ENCODE measurements at places on chromosomes 13 and 19. TPM values are rescaled to one million over a fixed set of nuclear protein-coding genes. Genes with fewer than 3 reads are reported as not detected.

- H3K4me3 ChIP-seq = no peak overlapping the region
- peaks cover 6% of the 10 kb centered on the region for H3K36me3 ChIP-seq
- H3K4me1 ChIP-seq = no peaks in the 10 kb centered on the region
- no peaks in the 10 kb centered on the region for H3K27me3 ChIP-seq
- no peak for DNase-seq
Observed at GRCh38 chr19:1992759-1993260, 22.7 kb downstream of the BTBD2 start.

DNA sequence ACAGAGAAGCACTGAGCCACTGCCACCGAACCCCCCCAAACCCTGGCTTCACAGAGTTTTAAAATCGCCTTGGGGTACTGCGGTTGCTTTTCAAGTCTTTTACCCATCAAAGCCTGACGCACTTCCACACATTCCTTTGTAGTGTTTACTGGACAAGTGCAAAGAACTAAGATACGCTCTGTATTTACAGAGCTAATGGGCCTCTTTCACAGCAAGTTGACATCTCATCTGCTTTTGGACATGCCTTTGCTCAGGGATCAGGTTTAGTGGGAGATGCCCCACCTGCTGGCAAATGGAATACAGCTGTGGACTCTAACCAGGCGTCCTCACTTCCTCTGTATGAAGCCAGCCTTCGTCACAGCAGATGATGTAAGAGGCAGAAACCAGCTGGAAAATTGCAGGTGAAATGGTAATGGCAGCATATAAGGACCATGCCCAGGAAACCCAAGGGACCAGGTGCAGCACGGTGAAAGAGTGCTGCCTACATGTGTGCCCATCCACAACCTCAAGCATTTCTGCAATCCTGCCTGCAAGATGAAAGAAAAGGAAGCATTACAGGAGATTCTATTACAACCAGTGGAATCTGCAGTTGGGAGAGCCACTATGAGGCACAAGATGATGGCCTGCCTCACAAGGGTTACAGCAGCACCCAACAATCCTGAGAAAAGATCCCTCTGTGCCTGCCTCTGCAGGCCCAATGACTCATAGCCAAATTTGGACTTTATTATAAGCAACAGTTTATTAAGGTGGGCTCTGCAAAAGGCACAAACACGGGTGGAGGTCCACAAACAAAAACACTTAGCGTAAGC is 34.7 kb downstream of the BRD4 start:
- DNase-seq = no peak
- peak overlapping the region; percentile 50 for H3K4me3 ChIP-seq
- H3K27ac ChIP-seq = peak overlapping the region; percentile 78
- no peaks in the 10 kb centered on the region for H3K27me3 ChIP-seq
- H3K36me3 ChIP-seq = no peaks in the 10 kb centered on the region

GRCh38 chr13:52177276-52177675 is 17.9 kb upstream of the NEK3 start:
- no peak overlapping the region for H3K27ac ChIP-seq
- no peak overlapping the region for H3K4me3 ChIP-seq
- H3K36me3 ChIP-seq = peaks cover 29% of the 10 kb centered on the region
- no peaks in the 10 kb centered on the region for H3K4me1 ChIP-seq
- no peak for DNase-seq
- H3K27me3 ChIP-seq = peaks cover 1% of the 10 kb centered on the region

DNA sequence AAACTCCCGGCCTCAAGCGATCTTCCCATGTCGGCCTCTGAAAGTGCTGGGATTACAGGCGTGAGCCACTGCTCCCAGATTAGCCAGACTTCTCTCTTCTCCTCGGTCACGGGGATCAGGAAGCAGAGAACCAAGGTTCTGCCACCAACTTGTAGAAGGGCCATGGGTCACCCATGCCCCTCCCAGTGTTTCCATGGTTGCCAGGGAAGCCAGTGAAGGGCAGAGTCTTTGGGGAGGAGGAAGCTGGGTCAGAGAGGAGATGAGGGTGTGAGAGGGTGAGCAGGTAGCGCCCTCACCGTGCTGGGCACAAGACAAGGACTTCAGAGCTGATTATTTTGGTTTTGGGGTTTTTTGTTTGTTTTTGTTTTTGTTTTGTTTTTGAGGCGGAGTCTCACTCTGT is 77.1 kb downstream of the GNG7 start:
- H3K4me3 ChIP-seq = no peak overlapping the region
- DNase-seq = no peak
- peaks cover 56% of the 10 kb centered on the region for H3K4me1 ChIP-seq
- H3K27ac ChIP-seq = no peak overlapping the region

DNA sequence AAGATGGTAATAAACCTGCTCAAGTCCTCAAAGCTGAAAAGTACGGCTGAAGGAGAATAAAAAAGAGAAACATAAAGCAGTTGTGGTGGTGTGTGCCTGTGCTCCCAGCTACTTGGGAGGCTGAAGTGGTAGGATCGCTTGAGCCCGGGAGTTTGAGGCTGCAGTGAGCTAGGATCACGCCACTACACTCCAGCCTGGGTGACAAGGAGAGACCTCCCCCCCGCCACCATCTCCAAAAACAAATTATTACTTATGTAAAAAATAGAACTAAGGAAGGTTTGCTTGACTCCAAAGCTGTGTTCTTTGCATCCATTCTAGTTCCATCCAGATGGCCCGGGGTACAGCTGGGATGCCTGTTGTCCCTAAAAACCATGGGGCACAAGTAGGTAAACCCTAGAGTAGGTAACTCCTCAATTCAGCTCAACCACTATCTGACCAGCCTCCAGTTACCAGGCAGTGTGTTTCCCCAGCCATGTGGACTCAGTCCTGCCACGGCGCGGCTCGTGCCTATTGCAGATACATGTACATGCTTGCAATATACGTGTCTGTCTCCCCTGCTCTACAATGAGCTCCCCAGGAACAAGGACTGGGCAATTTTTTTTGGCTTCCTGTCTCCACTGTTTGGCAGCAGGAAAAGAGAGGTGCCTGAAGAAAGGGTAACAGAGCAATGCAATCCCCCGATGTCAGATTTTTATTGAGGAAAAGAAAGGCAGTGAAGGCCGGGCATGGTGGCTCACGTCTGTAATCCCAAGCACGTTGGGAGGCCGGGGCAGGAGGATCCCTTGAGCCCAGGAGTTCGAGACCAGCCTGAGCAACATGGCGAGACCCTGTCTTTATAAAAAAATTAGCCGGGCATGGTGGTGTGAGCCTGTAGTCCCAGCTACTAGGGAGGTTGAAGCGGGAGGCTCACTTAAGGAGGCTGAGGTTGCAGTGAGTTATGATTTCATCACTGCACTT is 101.3 kb downstream of the GNG7 start:
- H3K27ac ChIP-seq = peak overlapping the region; percentile 59
- H3K36me3 ChIP-seq = no peaks in the 10 kb centered on the region
- peaks cover 14% of the 10 kb centered on the region for H3K27me3 ChIP-seq

GRCh38 chr19:10640361-10640760 is 13.8 kb upstream of the ILF3 start:
- H3K4me1 ChIP-seq = peaks cover 28% of the 10 kb centered on the region
- H3K27me3 ChIP-seq = no peaks in the 10 kb centered on the region
- no peak overlapping the region for H3K27ac ChIP-seq
- H3K4me3 ChIP-seq = no peak overlapping the region

GRCh38 chr13:61417086-61417570 is 1.5 kb upstream of the PCDH20 start:
- no peak overlapping the region for H3K4me3 ChIP-seq
- H3K27ac ChIP-seq = no peak overlapping the region
- no peaks in the 10 kb centered on the region for H3K4me1 ChIP-seq
- peaks cover 4% of the 10 kb centered on the region for H3K36me3 ChIP-seq

DNA sequence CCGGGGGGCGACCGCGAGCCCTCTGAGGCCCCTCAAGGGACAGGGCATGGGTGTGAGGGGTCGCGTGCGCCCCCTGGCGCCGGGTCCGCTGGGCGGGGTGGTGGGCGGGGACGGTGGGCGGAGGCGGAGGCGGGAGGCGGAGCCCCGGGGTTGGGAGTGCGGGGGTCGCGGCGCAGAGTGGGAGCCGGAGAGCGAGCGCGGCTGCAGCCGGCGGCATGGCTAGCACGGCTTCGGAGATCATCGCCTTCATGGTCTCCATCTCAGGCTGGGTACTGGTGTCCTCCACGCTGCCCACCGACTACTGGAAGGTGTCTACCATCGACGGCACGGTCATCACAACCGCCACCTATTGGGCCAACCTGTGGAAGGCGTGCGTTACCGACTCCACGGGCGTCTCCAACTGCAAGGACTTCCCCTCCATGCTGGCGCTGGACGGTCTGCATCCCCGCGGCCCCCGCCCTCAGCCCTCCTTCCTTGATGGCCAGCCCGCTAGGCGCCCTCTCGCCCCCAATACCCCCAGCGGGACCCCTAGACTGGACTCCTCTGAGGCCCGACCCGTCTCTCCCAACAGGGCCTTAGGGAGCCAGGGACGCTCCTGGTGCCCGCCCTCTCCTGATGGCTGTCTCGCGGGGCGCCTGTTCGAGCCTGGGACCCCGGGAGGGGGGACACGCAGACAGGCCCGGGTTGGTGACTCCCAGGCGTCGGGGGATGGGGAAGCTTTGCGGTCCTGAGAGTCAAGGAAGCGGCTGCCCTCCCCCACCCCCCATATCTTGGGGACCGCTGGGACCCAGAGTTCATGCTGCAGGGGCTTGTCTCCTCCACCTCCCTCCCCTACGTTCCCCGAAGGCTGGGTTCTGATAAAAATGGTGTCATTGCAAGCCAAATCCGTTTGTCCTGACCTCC is at the start of gene CLDN10:
Gene CLDN10 (plus strand): TSS at position 182 of the 903 bp plus-strand sequence. CDS start 34 bp downstream, at position 216.
- peaks cover 3% of the 10 kb centered on the region for H3K4me1 ChIP-seq
- no peak for DNase-seq
- H3K4me3 ChIP-seq = peak within 1 kb of the TSS; percentile 53

DNA sequence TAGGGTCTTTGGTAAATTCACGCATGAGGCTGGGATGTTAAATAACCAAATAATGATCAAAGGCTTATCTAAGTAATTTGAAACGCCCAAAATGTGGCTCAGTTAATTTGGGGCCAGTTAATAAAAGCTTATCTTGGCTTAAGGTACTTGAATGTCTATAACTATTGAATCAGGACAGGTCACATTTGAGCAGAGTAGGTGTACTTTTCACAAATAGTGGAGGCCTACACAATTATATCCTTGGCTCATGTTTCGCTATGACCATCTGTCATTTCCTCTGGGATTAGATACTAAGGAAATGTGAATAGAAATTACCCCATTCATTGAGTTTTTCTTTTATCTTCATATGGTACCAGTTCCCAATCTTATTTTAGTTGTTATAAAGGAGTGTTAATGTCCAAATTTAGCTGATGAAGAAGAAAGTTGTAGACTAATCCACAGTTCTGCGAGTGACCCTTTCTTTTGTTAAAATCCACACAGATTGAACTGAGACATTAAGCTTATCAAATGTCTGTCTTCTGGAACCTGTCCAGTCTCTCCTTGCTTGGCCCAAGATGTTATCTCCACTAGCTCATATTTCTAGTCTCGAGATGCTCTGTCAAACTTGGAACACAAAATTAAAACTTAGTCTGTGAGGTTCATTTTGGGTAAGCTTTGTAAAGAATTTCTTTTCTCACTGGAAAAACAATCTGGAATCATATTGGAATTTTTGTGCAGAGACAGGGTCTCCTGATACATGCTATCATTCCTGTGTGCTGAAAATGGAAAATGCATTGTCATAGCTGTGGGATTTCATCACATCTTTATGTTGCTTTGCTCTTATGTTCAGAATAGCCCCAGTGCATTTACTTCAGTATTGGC is 31.0 kb downstream of the SLAIN1 start:
- peaks cover 20% of the 10 kb centered on the region for H3K36me3 ChIP-seq
- no peak for DNase-seq
- H3K4me1 ChIP-seq = peaks cover 16% of the 10 kb centered on the region

DNA sequence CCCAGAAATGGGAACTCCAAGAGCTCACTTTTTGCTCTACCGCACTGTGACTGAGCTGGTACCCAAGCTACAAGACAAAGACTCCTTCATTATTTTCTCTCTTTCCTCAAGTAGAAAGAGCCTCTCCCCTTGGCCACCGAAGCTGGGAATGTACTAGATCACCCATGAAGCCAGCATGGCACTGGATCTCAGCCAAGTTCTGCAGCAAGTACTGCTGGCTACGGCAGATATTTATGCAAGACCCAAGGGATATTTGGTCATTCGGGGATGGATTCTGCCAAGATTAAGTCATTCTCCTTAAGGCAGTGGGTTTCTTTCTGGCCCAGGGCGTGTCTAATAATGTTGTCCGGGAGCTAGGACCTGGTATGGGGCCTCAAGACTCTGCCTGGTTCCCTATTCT is 633.5 kb downstream of the SLITRK1 start:
- H3K27me3 ChIP-seq = no peaks in the 10 kb centered on the region
- H3K36me3 ChIP-seq = no peaks in the 10 kb centered on the region
- H3K4me1 ChIP-seq = no peaks in the 10 kb centered on the region
- no peak overlapping the region for H3K27ac ChIP-seq

GRCh38 chr13:23059173-23059572 is 121.6 kb upstream of the SGCG start:
- no peak overlapping the region for H3K4me3 ChIP-seq
- H3K27me3 ChIP-seq = no peaks in the 10 kb centered on the region
- no peak for DNase-seq
- H3K27ac ChIP-seq = no peak overlapping the region
- H3K4me1 ChIP-seq = no peaks in the 10 kb centered on the region

DNA sequence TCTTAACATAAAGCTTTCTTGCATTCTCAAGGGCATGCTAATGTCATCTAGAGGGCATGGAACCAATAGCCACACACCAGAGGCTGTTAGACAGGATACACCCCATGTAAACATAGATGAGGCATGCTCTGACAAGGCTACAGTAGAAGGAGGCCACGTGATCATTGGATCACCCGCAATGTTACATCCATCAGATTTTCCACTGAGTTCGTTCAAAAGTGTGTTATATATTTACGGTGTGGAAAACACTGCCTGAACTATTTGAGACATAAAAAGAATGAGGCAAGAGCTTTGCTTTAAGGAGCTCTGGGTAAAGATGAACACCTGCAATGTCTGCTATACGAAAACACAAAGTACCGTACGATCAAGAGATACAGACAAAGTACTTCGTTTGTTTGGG is 817.5 kb upstream of the SLC10A2 start:
- no peak overlapping the region for H3K27ac ChIP-seq
- H3K4me3 ChIP-seq = no peak overlapping the region
- no peaks in the 10 kb centered on the region for H3K27me3 ChIP-seq
- H3K4me1 ChIP-seq = no peaks in the 10 kb centered on the region
- no peaks in the 10 kb centered on the region for H3K36me3 ChIP-seq

GRCh38 chr13:71082631-71083030 is 784.4 kb downstream of the DACH1 start:
- no peak for DNase-seq
- H3K27ac ChIP-seq = no peak overlapping the region
- no peaks in the 10 kb centered on the region for H3K27me3 ChIP-seq

- H3K27ac ChIP-seq = no peak overlapping the region
- no peaks in the 10 kb centered on the region for H3K36me3 ChIP-seq
- H3K4me3 ChIP-seq = no peak overlapping the region
- H3K4me1 ChIP-seq = no peaks in the 10 kb centered on the region
Observed at GRCh38 chr13:66765559-66765958, 464.6 kb downstream of the PCDH9 start.

RHPN2 gene
- not detected for polyA plus RNA-seq

VSTM1 gene
- not detected for polyA plus RNA-seq

ZNF729 gene
- polyA plus RNA-seq = not detected

KLF1 gene
- 0.15 TPM for polyA plus RNA-seq

ZNF304 gene
- polyA plus RNA-seq = 3.7 TPM

PABPC3 gene
- polyA plus RNA-seq = 0.09 TPM

SIN3B gene
- 2.3 TPM for polyA plus RNA-seq

TSKS gene
- polyA plus RNA-seq = not detected

DYRK1B gene
- polyA plus RNA-seq = 12.5 TPM

ACTL9 gene
- polyA plus RNA-seq = not detected

ZFP82 gene
- polyA plus RNA-seq = 4.5 TPM

Measured in immature natural killer cell (primary cell).